A549 treated with Hydrocortisone at 1 μM for 4 hours (cell line): ENCODE measurements at places on chromosomes 5 and 9. TPM values are rescaled to one million over a fixed set of nuclear protein-coding genes. Genes with fewer than 3 reads are reported as not detected.

The POMT1 gene
- 15.0 to 18.1 TPM (median 17.0 TPM) in 5 replicates for total RNA-seq

The BARHL1 gene
- total RNA-seq: not detected in 5 replicates

The ITK gene
- 0.06 to 0.18 TPM (median 0.12 TPM) in 4 of 5 replicates, not detected in the other for total RNA-seq

The GLRA1 gene
- total RNA-seq: not detected in 5 replicates

The PALM2AKAP2 gene
- 0.16 to 0.47 TPM (median 0.30 TPM) in 5 replicates for total RNA-seq
